ENCODE measurements at places on chromosomes 5 and 9.

GRCh38 chr5:172319708-172320441, 36.3 kb upstream of the UBTD2 start:
- DNase-seq, result no peak

GRCh38 chr5:147234239-147234824, 494 bp upstream of the STK32A start:
- no peak for DNase-seq

GRCh38 chr9:6646293-6646636, 736 bp upstream of the GLDC start:
- DNase-seq, result no peak

DNA sequence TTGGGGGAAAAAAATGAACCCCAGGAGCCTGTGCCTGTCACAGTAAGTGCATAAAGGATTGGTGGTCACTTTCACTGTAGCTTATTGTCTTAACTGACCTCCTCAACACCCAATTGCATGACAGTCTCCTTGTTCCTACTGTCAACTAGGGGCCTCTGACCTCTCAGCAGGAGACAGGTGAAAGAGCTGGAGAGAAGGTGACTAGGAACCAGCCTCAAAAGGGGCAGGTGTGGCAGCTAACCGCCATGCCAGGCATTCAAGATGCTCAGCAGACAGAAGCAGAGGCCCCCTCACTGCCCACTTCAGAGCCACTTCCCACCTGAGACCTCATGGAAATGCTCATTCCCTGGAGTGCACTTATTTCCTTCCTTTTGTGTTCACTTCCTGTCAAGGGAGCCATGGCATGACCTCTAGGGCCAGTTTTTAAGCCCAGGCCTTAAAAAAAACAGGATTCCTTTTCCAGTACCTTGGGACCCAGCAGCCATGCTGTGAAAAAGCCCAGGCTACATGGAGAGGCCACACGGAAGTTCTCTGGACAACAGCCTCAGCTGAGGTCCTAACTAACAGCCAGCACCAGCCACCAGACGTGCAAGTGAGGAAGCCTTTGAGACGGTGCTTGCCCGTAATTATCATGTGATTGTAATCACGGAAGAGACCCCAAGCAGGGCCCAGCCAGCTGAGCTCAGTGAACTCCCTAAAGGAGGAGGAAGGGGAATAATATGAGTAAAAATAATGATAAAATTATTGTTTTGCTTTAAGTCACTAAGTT, 74.9 kb downstream of the NSUN2 start:
- DNase-seq, result no peak

DNA sequence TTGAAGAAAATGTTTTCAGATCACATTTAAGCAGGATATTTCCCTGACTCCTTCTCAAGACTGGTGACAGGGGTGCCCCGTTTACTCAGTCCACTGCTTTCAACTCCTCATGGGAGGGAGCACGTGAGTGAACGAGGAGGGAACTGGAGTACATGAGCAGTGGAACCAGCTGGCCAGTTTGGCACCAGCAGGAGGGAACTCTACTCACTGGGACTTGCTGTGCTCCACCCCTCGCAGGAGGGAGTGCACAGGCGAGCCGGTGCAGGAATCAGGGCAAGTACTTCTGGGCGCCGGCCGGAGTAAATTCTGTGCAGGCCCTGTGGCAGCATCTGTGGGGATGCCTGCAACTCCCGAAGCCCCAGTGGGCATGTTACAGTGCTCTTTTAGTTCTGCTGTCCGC, 1941.1 kb upstream of the C9orf72 start:
- DNase-seq, result no peak

- DNase-seq, result no peak
These were observed 39.2 kb upstream of the NEK6 start for GRCh38 chr9:124218438-124218982.

- no peak for DNase-seq
These were observed 1.8 kb downstream of the LHX6 start for GRCh38 chr9:122226758-122227574.

DNA sequence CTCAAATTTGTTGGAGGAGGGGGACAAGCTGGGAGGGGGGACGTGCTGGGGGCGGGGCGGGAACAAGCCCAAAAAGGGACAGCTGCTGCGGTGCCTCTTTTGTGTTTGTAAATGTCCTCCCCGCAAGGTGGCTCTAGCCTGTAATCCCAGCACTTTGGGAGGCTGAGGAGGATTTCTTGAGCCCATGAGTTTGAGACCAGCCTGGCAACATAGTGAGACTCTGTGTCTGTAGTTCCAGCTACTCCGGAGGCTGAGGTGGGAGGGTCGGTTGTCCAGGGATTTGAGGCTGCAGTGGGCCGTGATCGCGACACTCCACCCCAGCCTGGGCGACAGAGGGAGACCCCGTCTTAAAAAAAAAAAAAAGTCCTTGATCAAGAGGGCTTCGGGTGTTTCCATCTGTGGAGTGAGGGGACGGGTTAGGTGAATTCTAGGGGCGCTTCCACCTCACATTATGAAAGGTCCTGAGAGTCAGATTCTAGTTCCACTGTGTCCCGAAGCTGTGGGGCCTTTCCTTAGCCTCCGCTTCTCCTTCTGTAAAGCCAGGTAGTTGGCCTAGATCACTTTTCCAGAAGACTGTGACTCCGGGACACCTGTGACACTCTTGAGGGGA, 779 bp upstream of the CTNNA1 start:
- no peak for DNase-seq

DNA sequence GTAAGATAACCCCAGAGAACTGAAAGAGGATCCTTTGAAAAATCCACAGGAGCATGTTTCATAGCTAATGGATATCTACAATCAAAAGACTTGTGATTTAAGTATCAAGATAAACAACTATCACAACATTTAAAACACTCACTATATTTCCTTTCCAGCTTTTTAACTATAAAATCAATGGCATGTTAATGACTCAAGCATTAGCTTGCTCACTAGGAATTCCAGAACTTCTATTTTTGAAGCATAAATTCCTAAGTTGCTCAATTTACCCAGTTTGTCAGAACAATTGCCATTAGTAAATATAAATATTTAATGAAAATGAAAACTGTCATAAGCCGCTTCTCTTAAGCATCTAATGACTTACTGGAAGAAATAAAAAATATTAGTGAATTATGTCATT, 355.3 kb downstream of the PRELID2 start:
- no peak for DNase-seq

GRCh38 chr5:34624691-34625090, 31.4 kb upstream of the RAI14 start:
- no peak for DNase-seq

DNA sequence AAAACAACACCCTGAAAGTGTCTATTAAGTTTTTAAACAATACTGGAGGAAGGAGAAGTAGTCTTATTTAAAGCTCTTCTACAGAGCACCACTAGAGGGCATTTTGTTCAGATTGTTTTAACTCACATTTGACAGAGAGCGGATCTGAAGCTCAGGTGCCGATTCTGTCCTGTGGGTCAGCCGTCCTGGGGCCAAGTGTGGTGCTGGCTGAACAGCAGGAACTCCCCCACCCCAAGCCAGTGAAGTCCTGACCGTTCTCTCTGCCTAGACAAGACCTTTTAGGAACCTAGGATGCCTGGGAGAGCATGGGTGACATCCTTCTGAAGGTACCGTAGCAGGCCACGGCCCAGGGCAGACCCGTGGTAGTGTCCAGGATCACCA, 3.9 kb downstream of the EXOC3 start:
- DNase-seq, result no peak

All from HFF-Myc (cell line).